CD4-positive, alpha-beta T cell treated with Interleukin-15 for 4 hours (primary cell): ENCODE measurements at places on chromosomes 11 and 22.

DNA sequence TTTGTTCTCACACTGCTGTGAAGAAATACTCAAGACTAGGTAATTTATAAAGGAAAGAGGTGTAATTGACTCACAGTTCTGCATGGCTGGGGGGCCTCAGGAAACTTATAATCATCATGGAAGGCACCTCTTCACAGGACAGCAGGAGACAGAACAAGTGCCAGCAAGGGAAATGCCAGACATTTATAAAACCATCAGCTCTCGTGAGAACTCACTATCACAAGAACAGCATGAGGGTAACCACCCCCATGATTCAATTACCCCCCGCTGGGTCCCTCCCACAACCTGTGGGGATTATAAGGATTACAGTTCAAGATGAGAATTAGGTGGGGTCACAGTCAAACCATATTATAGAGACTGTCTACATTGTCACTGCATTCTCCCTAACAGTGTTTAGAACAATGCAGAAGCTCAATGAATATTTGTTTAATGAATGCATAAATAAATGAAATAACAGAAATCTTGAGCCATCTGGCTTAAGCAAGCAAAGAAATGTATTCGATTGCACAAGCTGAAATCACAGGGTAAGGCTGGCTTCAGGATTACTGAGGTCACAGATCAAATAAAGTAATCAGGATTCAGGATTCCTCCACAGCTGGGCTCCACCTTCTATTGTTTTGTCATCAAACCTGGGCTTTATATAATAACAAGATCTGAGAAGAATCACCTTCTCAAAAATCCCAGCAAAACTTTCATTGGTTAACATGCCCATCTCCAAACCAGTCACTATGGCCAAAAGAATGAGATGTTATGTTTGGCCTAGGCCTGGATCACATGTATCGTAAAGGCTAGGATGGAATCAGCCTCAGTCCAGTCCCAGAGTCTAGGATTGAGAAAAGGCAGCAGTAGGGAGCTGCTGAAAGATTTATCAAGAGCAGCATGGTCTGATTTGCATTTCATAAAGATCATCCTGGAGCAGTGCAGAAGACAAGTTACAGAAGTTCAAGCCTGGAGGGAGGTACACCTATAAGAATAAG lies 137.8 kb upstream of the UBASH3B start:
- DNase-seq: no peak

- DNase-seq: no peak
Observed at GRCh38 chr22:31618471-31619176, 43.4 kb downstream of the PISD start.

DNA sequence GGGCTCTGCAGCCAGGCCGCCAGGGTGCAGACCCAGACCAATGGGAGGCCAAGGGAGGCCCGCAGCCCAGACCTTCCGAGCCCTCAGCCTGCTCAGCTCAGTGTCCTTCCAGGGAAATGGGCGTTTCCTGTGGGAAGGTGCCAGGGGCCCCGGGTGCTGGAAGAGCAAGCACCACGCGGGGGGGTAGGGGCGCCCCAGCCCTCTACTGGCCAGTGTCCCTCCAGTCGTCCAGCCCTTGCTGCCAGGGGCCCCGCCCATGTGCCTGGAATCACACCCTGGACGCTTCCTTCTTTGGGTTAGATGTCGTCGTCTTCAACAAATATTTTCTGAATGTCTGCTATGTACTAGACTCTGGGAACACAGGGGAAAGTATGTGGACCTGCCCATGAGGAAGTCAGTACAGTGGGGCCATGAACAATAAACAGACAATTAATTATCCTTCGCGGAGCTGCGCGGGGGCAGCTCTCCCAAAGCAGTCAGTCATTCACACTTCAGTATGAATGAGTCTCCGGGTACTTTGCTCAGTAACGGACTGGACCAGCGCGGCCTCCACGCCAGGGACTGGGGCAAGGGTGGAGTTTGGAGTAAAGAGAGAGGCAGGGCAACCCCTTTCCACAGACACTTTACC lies 60.2 kb downstream of the CDKN1C start:
- DNase-seq: no peak

GRCh38 chr11:60158636-60159035 lies 24.2 kb downstream of the MS4A6A start:
- DNase-seq: no peak

DNA sequence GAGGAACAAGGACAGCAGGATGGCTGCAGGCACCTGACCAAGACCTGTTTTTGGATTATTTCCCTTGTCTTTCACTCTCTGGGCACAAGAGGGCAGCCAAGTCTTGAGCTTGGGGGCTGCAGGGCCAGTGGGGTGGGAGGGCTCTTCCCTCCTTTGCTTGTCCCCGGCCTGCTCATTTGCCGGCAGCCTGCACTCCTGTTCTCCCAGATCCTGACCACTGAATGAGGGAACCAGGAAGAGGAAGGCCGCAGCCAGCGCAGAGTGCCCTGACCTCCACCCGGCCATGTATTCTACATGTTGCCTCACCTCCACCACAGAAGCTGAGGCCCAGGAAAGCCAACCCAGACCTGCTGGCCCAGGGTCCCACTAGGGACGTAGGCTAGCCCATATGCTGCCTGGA lies 15.5 kb upstream of the NNMT start:
- no peak for DNase-seq
